ENCODE measurements at places on chromosomes 6 and 20.

GRCh38 chr6:167221400-167222201 is 63.8 kb upstream of the GPR31 start:
- DNase-seq, result no peak

- no peak for DNase-seq
Observed at GRCh38 chr6:11023032-11023431, 21.1 kb downstream of the ELOVL2 start.

DNA sequence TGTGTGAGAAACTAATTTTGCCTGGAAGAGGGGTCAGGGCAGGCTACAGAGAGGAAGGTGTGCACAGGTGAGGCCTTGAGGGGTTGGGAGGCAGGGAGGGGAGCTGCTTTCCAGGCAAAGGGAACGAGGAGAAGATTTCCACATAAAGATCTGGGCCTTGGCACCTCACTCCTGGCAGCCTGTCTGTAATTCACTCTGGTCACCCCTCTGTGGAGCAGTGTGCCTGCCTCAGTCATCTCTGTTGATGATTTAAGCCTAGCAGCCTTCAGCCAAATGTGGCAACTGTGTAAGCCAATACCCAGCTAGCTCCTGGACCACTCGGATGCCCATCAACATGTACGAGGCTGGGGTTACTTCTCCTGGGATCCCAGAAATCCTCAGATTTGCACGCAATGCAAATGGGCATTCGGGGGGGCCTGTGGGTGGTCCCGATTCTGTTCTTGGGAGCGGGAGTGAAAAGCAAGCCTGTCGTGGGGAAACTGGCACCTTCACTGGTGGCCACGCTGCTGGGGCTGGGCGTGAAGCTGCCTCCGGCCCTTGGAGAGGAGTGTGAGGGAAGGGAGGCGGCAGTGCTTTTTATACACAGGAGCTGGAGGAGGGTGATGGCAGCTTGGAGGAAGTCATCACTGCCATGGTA is 360.4 kb downstream of the ZFAND3 start:
- no peak for DNase-seq

GRCh38 chr6:55541024-55541423 is 38.0 kb downstream of the HMGCLL1 start:
- DNase-seq, result no peak

DNA sequence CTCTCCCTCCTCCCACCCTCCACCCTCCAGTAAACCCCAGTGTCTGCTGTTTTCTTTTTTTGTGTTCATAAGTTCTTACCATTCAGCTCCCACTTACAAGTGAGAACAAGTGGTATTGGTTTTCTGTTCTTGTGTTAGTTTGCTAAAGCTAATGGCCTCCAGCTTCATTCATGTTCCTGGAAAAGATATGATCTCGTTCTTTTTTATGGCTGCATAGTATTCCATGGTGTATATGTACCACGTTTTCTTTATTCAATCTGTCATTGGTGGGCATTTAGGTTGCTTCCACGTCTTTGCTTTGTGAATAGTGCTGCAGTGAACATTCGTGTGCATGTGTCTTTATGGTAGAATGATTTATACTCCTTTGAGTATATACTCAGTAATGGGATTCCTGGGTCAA is 42.7 kb upstream of the KCNG1 start:
- DNase-seq, result no peak

- no peak for DNase-seq
Observed at GRCh38 chr6:18506382-18507017, 119.3 kb downstream of the RNF144B start.

GRCh38 chr6:107731422-107732319 is 92.4 kb downstream of the SCML4 start:
- no peak for DNase-seq

- DNase-seq, result no peak
Observed at GRCh38 chr6:45592991-45593390, 215.3 kb upstream of the SUPT3H start.

- DNase-seq, result no peak
Observed at GRCh38 chr20:61173267-61173666, 78.8 kb upstream of the CDH4 start.

DNA sequence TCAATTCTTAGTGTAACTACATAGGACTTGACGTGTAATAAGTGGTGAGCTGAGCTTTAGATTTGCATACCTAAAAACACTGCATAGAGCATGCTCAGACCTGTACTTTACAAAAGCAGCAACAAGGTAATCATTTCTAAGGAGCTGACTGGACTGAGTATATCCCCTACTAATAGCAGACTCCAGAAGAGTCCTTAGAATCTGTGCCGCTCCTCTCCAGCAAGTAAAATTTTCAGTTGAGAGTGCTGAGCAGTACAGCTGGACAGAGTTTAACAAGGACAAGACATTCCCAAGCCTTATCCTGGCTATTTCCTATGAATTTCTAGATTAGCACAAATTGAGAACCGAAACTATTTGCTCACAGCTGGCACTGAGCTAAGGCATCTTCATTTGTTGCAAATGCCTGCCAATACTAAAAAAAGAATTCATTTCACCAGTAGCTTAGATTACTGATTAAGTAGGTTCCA is 26.1 kb upstream of the KLHL31 start:
- DNase-seq, result no peak

- DNase-seq, result no peak
Observed at GRCh38 chr6:34132486-34133185, 13.3 kb downstream of the GRM4 start.

DNA sequence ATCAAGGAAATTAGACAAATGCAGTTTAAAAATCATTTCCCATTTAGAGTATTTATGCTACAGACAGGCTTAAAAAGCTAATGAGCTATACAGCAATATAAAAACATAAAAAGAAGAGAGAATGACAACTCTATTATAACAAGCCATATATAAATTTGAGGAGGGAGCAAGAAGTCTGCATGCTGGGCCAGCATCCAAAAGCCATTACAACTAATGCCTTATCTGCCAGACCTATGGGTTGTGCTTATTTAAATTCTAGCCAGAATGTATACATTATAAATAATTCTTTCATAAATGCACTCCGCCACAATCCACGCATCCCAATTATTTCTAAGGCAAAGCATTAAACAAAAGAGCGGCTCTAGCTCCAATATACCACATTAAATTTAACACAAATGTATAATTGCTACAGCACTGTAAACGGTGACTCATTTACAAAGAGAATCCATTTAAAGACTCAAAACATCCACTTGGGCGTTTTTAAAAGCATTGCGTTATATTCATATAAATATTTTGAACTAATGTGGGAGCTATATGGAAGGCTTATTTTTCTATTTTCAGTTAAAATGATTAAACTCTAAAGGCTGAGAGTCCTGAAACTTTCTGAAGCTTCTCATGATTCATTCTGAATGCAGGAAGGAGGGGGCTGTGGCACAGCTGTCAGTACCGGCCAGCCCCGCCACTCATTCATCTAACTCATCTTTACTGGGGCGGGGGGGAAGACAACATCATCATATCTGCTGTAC is 37.7 kb upstream of the RAB22A start:
- DNase-seq, result peak; percentile 18

GRCh38 chr6:22041797-22042480 is 254.9 kb downstream of the PRL start:
- no peak for DNase-seq

DNA sequence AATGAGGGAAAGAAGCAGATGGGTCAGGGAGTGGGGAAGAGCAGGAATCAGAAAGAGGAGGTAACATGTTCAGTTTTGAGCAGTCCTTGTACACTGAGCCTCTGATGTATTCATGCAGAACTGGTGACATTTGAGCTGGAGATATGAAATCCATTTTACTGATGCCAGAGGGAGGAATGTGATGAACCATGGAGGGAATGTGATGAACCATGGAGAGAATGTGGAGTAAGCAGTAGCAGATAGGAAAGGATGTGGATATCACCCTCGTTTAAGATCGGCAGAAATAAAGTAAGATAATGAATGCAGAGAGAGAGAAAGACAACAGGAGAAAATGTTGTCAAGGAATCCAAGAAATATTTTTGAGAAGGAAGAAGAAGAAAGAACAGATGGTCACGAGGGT is 231.6 kb downstream of the TBXT start:
- DNase-seq, result no peak

- no peak for DNase-seq
Observed at GRCh38 chr20:31842471-31843157, 2.8 kb downstream of the FOXS1 start.

DNA sequence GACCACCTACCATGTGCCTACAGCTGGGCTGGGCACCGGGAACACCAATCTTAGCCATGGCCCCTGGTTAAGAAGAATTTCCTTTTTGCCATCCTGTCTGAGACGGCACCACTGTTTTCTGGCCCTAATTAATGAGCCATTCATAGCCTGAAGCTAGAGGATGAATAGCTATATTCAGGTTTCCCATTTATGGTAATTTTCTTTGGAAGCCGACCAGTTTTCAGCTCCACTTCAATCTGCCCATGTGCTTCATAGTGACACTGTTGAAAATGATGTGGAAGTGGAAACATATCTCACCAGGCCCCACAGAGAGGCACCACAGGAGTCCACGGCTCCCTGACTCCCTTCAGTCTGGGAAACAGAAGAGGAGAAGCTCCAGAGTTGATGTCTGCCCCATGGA is 22.6 kb upstream of the ULBP3 start:
- DNase-seq, result no peak

GRCh38 chr6:117955684-117956256 is 48.7 kb downstream of the SLC35F1 start:
- DNase-seq, result no peak

GRCh38 chr20:60327971-60328660 is 369.9 kb downstream of the CDH26 start:
- DNase-seq, result no peak

DNA sequence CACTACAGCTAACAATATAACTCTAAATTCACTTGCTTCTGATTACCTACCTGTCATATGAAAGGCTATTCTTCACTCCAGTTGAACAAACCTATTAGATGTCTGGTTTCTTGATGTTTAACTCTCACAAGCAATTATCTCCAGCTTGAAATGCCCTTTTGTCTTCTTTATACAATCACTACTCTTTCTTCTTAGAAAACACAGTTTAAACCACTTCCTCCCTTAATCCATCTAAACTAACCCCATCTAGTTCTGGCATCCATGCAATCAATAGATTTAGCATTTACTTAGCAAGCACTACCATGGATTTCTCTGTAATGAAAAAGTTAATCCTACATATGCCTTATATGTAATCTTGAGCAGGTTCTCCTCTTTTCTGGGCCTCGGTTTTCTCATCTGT is 127.3 kb downstream of the ATXN1 start:
- DNase-seq, result no peak

DNA sequence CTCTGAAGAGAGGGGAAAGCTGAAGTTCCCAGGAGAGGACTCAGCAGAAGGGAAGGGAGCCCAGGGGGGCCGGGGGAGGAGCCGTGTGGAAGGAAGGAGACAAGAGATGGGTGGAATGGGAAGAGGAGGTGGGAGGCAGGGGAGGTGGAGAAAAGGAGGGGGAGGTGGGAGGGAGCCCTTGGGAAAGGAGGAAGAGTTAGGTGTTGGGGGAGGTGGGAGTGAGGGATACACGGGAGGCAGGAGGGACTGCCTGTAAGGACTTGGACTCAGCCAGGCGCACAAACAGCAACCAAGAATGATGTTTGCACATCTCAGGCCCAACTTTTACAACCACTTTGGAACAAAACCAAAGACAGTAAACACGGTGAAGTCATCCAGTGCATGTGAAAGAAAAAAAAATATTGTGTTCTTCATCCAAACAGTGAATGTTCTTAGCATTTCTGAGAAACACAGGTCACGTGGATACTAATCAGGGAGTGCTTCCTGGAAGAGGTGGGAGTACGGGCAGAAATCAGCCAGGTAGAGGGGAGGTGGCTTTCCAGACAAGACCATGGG is 17.4 kb upstream of the LSM14B start:
- DNase-seq, result no peak

DNA sequence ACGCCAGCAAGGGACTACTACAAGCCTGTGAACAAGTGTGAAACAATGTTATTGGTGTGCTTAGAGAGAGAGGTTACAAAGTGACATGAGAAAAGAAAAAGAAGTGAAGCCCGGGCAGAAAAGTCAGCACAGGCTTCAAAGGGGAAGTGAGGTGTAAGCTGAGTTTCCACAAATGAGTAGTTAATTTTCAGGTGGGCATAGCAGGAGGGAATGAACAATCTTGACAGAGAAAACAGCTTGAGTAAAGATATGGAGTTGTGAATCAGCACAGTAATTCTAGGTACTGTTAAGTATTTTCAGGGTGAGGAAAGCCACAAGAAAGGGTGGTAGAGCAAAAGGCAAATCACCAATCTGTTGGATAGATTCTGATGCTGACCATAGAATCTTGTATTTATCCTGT is 4.3 kb downstream of the KCNQ5 start:
- DNase-seq, result no peak

DNA sequence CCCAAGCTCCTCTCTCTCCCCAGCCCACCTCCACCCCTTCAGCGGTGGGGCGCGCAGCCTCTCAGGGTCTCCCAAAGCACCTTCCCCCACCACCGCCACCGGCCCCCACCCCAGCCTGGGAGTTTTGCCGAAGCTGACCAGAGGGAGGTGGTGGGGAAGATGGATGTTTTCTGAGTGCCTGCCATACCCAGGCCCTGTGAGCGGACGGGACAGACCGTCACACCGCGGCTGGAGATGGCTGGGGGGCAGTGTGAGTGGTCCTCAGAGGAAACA is 5.7 kb downstream of the C20orf204 start:
- DNase-seq, result no peak

GRCh38 chr6:129598244-129599187 is 111.5 kb downstream of the ARHGAP18 start:
- no peak for DNase-seq

- no peak for DNase-seq
Observed at GRCh38 chr6:41269166-41269565, 17.3 kb downstream of the TREM1 start.

DNA sequence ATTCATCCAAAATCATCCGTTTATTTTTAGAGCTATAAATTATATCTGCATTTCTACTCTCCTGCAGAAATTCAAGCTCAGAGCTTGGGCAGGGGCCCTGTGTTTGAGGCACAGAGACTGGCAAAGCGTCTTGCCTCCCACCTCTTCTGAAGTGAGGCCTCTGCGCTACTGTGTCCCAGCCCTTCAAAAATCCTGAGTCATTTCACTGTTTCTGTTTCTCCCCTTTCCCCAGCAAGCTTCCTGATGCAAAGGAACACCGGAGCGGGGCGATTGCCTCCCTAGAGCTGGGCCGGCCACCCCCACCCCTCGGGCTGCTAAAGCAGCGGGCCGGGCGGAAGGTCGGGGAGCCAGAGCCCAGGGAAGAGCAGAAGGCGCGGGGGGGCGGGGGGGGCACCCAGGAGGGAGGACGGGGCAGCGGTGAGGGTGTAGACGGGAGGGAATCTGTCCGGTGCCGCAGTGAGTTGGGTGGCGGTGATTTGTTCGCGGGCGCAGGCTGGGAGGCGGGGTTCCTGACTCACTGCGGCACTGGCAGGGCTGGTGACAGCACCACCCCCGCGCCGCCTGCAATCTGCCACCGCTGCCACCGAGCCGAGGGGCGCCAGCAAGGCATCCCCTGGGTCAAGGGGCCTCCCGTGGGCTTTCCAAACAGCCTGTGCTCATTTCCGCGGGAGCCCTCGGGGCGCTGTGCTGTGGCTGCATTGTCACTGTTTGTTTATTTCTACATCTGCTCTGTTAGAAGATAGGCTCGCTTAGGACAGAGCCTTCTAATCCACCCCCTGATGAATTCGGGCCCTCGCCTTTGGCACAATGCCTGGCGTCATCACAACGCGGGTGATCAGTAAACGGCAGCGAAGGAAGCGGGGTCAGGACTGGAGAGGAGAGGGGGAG is 46.5 kb upstream of the SNAP25 start:
- no peak for DNase-seq

Data from stimulated activated CD4-positive, alpha-beta T cell treated with anti-CD3 and anti-CD28 coated beads, Interleukin-15, amount 100 ng/mL, for 1 hour (primary cell).